ENCODE measurements at places on chromosomes 6 and 20.

GRCh38 chr6:21284706-21285105 lies 308.8 kb upstream of the SOX4 start:
- no peak for DNase-seq

- no peak for DNase-seq
Observed at GRCh38 chr20:9225879-9226278, 157.0 kb downstream of the PLCB4 start.

- DNase-seq = no peak
Observed at GRCh38 chr6:149907317-149907716, 9.4 kb upstream of the RAET1E start.

GRCh38 chr20:60142587-60142986 lies 184.4 kb downstream of the CDH26 start:
- DNase-seq = no peak

DNA sequence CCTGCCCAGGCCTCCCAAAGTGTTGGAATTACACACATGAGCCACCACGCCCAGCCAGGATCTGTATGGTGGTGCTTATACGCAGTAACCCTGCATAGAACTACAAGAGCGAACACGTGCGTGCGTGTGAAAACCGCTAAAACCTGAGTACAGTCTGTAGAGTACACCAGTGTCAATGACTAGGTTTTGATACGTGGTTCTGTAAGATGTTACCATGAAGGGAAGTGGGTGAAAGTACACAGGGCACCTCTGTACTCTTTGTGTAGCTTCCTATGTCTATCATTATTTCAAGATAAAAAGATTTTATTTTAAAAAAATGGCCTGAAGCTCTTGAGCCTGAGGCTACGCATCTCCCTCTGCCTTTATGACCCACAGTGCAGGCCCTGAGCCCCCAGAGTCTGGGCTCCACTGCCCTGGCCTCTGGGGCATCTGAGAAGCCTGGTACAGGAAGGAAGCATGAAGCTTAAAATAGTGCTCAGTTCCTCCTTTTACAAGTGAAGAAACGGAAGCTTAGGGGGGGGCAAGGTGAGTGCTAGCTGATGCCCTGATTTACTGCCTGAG lies 21.6 kb downstream of the LY86 start:
- no peak for DNase-seq

DNA sequence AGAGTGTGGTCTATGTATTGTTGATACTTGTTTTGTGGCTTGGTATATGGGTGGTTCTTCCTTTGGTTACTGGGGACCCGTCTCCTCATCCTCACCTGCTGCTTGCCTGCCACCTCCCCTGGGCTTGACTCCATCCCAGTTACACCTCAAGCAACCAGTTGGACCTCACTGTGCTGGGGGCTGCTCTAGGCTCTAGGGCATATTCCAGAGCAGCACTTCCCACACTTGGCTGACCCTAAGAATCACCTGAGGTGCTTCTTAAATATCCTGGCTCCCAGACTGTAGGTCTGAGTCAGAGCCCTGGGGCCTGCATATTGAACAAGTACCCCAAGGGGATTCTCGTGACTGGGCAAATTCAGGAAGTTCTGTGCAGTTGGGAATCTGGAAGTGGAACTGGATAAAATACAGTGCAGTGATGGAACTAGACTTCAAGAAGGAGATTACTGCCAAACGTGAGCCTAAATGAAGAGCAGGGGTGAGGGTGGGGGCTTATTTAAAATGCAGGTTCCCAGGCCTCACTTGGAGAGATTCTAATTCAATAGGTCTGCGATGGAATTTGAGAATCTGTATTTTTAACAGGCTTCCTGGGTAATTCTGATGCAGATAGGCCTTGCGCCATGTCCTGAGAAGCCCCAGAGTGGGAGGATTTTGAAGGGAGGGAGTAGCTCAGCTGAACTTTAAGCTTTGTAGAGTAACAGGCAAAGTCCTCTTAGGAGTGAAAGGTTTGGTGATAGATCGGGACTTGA lies 7.6 kb downstream of the SPATS1 start:
- no peak for DNase-seq

DNA sequence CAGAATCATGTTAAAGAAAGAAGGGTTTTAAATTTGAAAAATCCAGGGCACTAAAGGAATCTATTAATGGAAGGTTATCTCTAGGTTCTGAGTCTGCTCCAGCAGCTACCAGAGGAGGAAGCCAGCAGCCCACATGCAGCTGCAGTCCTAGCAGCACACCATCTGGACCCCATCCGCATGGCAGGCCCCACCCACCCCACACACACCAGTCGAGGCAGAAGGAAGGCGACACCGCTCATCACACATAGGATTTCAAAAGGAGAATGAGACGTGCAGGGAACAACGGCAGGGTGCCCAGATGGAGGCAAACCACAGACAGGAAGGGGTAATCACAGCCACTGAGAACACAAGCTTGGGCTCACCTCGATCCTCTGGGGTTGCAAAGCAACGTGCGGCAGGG lies 78.9 kb downstream of the GINS1 start:
- DNase-seq = no peak

GRCh38 chr6:137261761-137262160 lies 42.6 kb upstream of the IFNGR1 start:
- no peak for DNase-seq

DNA sequence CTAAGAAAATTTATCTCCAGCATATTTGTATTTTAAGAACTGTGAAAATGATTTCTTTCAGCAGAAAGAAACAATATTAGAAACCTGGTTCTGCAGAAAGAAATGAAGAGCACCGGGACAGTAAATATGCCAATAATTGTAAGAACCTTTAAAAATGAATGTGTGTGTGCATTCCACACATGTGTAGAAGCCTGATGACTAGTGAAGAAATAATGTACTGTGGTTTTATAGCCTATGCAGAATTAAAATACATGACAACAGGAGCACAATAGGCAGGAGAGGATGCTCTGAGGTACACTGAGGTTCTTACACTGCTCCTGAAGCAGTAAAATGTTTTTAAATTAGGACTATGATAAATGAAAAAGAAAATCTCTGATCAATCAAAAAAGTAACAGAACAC lies 48.9 kb downstream of the SNX14 start:
- no peak for DNase-seq

GRCh38 chr6:32982084-32982701 lies 13.8 kb downstream of the BRD2 start:
- DNase-seq = no peak

GRCh38 chr20:32404017-32404416 lies 45.9 kb downstream of the ASXL1 start:
- no peak for DNase-seq

GRCh38 chr6:41470029-41470330 lies 76.2 kb upstream of the FOXP4 start:
- DNase-seq = peak; percentile 17

DNA sequence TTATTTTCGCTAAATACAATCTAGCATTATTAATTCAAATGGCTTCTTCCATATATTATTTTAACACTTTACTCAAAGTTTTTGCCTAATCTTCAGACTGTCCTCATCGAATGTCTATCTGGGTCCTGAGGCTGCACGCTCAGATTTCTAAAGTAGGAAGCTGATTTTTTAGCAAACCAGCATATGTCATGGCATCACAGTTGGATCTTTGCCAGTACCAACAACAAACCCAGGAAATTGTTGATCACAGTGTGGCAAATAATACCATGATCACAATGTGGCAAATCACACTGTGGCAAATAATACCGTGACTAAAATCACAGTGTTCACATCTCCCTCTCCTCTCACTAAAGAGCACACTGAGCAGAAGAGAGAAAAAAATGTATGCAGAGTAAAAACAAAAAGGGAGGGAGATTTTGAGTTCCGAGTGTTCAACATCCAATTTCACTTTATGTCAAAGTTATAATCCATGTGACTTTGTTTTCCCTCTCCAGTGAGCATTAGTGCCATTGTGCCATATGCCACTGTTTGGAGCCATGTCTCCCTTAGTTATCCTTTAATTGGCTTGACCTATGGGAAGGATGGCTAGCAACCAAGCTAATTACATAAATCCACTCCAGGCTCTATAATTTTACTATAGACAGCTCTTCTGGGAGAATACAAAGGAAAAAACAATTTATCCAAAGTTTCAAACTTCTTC lies 1059.6 kb downstream of the HACE1 start:
- DNase-seq = no peak

- no peak for DNase-seq
Observed at GRCh38 chr20:41234041-41234440, 83.5 kb downstream of the ZHX3 start.

- no peak for DNase-seq
Observed at GRCh38 chr6:90584636-90585255, 2.1 kb downstream of the MAP3K7 start.

DNA sequence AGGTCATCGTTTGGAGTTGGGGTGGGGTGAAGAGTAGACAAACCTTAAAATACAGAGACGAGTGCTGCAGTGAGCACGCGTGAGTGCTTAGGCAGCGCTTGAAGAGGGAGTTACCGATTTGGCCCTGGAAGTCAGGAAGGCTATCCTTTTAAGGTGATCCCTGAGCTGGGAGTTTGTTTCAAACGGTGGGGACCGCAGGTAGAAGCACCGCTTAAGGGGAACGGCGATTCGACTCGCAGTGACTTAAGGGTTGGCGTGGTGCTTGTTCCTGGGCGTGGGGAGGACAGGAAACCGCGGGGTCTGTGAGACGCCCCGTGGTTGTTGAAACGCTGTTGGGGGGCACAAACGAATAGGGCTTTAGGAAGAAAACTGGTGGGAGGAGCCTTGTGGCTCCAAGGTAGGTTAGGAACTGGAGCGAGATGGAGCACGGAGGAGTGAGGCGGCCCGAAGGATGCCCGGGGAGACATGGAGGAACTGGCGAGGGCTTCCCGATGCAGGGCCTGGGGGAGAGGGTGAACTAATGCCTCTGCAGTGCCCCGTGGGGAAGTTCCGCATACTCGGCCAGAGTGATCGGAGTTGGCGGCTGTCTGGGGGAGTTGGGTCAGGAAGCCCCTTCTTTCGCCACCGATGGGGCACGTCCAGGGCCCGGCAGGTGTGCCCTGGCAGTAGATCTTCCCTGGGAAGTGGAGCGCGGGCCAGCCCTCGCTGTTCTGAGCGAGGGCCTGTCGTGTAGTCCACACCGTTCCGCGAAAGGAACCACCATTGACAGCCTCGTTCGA lies 1.3 kb upstream of the CDYL start:
- no peak for DNase-seq

GRCh38 chr6:21598674-21599023 lies 5.1 kb downstream of the SOX4 start:
- DNase-seq = no peak

DNA sequence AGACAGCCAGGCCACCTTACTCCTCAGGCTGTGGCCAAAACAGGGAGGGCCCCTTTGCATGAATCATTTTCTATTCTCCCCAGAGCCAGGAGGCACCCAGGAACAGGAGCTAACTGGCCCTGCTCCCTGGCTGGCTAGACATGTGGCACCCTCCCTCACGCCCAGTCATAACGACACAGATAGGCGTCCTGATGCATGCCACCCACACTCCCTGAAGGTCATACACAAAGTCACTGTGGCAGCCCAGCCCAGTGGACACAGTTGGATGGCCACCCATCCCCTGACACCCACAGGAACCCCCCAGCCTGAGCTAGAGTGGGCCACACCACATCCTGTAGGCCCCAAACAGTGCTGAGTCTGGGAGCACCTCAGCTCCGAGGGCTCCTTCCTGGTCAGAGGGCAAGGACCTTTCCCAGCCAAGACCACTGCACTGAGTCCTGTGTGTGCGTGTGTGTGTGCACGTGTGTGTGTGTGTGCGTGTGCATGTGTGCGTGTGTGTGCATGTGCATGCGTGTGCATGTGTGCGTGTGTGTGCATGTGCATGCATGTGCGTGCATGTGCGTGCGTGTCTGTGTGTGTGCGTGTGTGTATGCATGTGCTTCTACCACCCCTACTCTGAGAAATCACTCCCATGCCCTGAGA lies 21.6 kb downstream of the TFEB start:
- peak; percentile 12 for DNase-seq

DNA sequence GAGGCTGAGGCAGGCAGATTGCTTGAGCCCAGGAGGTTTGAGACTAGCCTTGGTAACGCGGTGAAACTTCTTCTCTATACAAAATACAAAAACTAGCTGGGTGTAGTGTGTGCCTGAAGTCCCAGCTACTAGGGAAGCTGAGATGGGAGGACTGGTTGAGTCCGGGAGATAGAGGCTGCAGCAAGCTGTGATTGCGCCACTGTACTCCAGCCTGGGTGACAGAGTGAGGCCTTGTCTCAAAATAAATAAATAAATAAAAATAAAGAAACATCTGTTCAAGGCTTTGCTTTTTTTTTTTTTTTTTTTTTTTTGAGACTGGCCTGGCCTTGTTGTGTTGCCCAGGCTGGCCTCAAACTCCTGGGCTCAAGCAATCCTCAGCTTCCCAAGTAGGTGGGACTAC lies 23.7 kb upstream of the SLC23A2 start:
- DNase-seq = no peak

GRCh38 chr6:132253211-132253610 lies 148.1 kb downstream of the MOXD1 start:
- DNase-seq = no peak

- no peak for DNase-seq
Observed at GRCh38 chr6:3088968-3089367, 20.7 kb downstream of the RIPK1 start.

DNA sequence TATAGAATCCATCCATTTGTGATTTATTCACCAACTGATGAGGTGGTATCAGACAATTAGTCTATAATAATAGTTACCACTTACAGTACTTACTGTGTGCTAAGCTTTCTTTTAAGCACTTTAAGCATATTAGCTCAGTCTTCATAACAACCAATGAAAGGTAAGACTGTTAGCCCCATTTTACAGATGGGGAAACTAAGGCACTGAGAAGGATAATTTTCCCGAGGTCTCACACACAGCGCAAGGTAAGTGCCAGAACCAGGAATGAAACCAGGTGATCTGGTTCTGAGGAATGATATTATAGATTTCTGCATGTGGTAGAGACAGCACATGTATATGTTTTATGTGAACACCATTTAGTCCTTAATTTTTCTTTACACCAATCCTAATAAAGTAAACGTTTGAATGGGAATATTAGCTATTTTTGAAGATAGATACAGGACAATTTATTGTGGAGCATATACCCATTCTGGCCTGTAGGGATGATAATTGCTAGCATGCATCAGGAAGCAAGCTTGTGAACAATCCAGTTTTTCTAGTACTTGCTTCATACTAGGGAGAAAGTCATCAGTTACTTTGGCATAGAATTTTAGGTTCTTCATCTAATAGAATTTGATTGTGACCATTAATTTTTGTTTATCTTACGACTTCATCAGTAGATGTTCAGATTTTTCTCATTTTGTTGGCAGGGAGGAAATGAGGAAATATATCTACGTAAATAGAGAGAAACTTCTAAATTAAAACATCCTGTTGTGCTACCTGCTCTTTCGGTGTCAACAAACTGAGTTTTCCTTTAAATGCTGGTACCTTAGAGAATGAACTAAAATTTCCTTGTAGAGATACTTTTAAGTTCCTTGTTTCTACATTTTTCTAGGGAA lies 3.0 kb downstream of the YWHAB start:
- DNase-seq = no peak

DNA sequence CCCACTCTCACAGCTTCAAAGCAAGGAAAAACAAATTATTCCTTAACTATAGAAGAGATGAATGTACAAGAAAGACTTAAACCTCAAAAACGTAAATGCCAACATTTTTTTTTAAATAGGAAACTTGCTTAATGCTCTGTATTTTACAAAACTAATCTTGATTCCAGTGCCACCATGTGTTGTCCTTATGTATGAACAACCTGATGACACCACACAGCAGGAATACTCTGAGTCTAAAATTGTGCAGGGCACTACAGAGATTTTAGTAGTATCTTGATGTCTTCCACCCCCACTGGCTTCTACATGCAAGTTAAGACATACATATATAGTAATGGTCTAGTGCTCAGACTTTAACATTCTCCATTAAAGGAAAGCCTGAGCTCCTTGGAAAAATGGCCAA lies 46.2 kb downstream of the SRPK1 start:
- no peak for DNase-seq

- DNase-seq = no peak
Observed at GRCh38 chr6:69917834-69918233, 51.5 kb downstream of the COL19A1 start.
